ENCODE measurements at places on chromosomes 3 and 15. TPM values are rescaled to one million over a fixed set of nuclear protein-coding genes. Genes with fewer than 3 reads are reported as not detected.

DNA sequence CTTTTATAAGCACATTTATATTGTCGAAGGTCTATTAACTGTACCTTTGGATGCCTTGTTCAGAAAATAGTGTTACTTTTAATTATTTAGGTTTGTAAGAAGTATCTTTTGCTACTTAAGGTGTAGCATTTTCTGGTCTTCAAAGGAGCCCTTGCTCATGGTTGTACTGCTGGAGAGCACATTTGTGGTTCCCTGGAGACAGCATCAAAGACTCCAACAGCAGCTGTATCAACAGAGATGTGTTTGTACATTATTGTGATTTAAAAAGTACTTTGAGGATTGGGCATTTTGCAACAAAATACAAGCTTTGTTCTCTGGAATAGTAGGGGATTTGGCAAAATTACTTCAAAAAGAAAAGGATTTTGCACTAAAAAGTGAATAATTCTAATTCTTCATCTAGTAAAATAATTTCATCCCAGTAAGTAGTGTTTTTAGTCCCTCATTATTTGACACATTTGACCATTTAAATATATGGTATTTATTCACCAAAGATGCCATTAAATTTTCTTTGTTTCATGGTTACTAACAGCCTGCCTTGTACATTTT is 16.5 kb downstream of the TBC1D23 start:
- DNase-seq, result no peak

- DNase-seq, result no peak
These were observed 75.6 kb upstream of the PRICKLE2 start for GRCh38 chr3:64300790-64301423.

DNA sequence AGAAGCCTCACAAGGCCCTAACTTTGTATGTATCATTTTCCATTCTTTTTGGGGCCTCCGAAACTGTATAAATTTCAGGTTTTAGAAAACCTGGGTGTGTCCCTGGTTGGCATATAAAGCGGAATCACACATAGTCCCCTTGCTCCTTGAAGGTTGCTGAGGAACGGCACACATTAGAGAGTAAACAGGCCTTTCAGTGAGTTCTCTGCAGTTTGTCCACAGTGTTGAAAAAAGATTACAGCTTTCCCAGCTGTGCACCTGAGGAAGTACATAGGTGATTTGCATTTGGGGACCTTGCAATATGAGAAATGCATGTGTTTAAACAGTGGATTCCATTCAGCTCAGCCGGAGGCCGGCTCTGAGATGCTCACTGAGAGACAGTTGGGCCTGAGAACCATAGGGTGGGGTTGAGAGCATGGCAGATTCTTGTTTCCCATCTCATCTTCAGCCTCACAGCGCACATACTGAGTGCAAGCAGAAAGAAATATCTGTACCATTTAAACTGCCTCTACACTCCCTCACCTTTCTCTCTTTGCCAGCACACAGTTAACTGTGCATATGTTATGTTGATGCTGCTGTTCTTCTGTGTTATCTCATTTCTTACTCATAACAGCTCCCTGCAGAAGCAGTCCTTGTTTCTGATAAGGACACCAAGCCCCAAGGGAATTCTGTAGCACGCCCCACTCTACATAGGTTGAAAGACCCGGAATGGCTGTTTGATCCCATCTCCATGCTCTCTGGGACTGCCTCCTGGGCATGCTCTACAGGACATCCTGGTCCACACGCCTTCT is 60.4 kb downstream of the BOC start:
- DNase-seq, result no peak

GRCh38 chr15:48924528-48925393 is 39.0 kb downstream of the SHC4 start:
- no peak for DNase-seq

DNA sequence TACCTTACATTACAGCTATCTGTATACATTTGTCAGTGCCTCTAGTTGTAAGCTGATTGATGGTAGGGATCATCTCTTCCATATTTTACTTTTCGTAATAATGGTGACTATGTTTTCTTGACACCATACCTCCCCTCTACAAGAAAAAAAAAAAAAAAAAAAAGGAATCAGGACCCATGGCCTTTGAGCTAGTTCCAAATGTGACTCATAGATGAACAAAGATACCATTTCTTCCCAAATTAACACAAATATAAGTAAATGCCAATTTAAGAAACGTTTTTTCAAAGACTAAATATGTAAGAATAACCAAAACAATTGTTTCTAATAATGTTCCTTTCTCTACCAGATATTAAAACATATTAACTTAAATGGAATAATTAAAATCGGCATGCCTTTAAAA is 23.1 kb downstream of the UBE3A start:
- no peak for DNase-seq

- DNase-seq, result no peak
These were observed 35.8 kb downstream of the CTNNB1 start for GRCh38 chr3:41234823-41235721.

- no peak for DNase-seq
These were observed 68.2 kb downstream of the POLQ start for GRCh38 chr3:121477589-121477988.

GRCh38 chr3:50567386-50568167 is at the start of gene C3orf18:
Gene C3orf18 (minus strand): TSS chr3:50567747. CDS start chr3:50565699, 2,048 bp downstream.
- DNase-seq, result peak; percentile 61

GRCh38 chr15:88661761-88662556 is 23.1 kb downstream of the ISG20 start:
- no peak for DNase-seq

- DNase-seq, result no peak
These were observed 67.4 kb downstream of the SNRPN start for GRCh38 chr15:25022233-25022632.

DNA sequence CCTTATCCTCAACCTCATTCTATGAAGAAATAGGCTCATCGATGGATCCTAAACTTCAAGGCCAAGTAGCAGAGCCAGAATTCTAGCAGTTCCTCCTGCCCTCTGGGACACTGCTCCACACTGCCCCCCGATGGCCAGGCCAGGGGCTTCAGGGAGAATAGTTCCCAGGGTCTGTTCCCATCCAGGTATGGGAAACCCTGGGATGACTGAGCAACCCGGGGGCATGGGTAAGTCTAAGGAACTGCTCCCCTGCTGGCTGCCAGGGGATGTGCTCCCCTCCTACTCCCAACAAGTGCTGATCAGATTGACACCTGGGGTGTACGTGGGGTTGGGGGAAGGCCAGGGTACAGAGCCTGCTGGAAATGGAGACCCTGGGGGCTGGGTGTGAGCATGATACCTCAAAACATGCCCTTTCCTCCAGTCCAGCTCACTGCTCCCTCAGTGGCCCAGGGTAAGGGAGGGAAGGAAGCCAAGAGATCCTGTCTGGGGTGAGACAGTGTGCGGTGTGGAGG is 7.6 kb downstream of the ULK3 start:
- DNase-seq, result peak; percentile 98

DNA sequence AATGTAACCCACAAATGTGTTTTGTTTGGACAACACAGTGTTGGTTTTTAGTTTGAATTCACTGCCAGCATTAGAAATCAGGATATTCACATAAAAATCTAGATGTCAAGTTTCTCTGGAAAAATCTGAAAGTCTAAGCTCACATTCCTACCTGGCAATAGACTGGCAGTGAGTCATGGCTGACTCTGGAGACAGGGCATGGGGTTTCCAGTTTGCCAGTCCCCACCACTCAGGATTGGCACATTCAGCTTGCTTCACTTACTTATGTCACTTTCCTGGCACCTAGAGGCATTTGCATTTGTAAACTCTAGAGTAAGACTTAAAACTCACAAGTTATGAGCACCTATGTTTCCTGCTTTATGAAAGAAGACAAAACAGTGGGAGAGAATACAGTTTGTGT is 19.1 kb upstream of the SEC61A1 start:
- DNase-seq, result no peak

TUSC7 gene
- total RNA-seq, result not detected

ANKRD28 gene
- total RNA-seq, result 61.7 TPM

IL17RE gene
- 4.4 TPM for total RNA-seq

CD200 gene
- 50.2 TPM for total RNA-seq

ACTC1 gene
- total RNA-seq, result 90.0 TPM

DCP1A gene
- 15.1 TPM for total RNA-seq

FMN1 gene
- total RNA-seq, result 2.9 TPM

TRPM1 gene
- not detected for total RNA-seq

MUSTN1 gene
- total RNA-seq, result 0.84 TPM

POPDC2 gene
- 0.19 TPM for total RNA-seq

Data from H1 (cell line).